ENCODE measurements at places on chromosomes 12 and 14.

- DNase-seq: no peak
Measured at GRCh38 chr12:95336387-95337067, 118.9 kb downstream of the VEZT start.

GRCh38 chr14:101705733-101706508 lies 55.6 kb upstream of the PPP2R5C start:
- DNase-seq: peak; percentile 61

- peak; percentile 16 for DNase-seq
Measured at GRCh38 chr12:57609101-57609780, 2.0 kb upstream of the ARHGEF25 start.

DNA sequence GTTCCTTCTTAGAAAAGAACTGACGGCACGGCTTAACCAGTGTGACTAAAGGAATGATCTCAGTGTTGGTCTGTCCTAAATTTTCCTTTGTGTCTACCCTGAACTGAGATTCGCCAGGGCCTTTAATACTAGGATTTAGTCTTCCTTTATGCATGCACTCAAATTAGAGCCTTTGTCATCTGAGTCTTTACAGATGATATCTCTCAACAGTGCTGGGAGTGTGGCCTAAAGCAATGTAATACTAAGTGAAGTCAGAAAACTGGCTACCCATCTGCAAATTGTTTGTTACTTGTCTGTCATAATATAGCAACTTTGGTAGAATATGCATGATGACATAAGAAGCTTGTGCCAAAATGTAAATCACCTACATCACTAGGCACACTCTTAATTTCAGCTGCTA lies 95.4 kb downstream of the PTPRO start:
- no peak for DNase-seq

- no peak for DNase-seq
Measured at GRCh38 chr14:61562321-61563161, 132.8 kb upstream of the HIF1A start.

DNA sequence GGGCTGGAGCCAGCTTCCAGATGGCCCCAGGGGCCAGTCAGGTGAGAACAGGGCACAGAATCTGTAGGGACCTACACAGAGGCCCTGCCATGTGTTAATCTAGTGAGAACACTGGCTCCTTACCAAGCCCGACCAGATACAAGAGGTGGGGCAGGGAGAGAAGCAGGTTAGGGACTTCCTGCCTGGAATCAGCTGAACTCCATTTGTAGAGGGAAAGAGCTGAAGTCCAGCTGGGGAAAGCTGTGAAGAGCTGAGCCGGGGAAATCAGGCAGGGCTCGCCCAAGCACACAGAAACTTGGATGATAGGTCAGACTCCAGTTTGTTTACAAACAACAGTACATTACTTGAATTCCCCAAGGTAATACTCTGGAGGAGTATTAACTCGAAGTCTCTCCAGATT lies 46.7 kb downstream of the PTGER2 start:
- DNase-seq: no peak

DNA sequence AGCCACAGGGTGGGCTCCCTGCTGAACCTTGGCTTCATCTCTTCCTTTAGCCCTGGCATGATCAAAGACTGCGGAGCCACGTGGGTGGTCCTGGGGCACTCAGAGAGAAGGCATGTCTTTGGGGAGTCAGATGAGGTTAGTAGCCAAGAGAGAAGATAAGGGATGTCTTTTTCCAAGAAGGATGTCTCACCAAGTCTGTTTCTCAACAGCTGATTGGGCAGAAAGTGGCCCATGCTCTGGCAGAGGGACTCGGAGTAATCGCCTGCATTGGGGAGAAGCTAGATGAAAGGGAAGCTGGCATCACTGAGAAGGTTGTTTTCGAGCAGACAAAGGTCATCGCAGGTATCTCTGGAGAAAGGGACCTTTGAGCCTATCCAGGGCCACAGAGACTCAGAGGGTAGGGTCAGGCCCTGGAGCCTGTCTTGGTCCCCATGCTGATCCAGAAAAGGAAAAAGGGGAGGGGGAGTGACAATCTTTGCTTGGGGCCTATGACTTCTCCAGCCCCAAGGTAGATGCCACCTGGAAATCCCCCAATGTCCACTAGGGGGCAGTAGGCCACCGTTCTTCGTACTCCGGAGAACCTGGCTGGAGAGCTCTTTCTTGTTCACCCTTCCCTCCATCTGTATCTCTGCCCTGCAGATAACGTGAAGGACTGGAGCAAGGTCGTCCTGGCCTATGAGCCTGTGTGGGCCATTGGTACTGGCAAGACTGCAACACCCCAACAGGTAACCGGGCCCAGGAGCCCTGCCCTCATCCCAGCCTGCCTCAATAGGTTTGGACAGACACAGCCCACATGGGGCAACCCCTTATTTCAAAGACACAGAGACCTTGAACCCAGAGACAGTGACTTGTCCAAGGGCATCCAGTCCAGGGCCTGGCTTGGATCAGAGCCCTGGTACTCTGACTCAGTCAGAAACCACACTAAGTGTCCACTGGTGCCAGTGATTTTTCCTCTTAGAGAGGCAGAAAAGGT lies 2.0 kb downstream of the TPI1 start:
- DNase-seq: peak; percentile 83

GRCh38 chr12:104627231-104627989 lies 170.7 kb downstream of the CHST11 start:
- no peak for DNase-seq

GRCh38 chr14:101601606-101602465 lies 40.5 kb downstream of the DIO3 start:
- DNase-seq: no peak
